Activated T-helper 9 cell treated with anti-CD3 and anti-CD28 coated beads, Interleukin-2, amount 50 U/mL, for 16 hours (primary cell): ENCODE measurements at places on chromosomes 12 and 14.

- no peak for DNase-seq
Measured at GRCh38 chr12:25301798-25302197, 51.1 kb upstream of the KRAS start.

DNA sequence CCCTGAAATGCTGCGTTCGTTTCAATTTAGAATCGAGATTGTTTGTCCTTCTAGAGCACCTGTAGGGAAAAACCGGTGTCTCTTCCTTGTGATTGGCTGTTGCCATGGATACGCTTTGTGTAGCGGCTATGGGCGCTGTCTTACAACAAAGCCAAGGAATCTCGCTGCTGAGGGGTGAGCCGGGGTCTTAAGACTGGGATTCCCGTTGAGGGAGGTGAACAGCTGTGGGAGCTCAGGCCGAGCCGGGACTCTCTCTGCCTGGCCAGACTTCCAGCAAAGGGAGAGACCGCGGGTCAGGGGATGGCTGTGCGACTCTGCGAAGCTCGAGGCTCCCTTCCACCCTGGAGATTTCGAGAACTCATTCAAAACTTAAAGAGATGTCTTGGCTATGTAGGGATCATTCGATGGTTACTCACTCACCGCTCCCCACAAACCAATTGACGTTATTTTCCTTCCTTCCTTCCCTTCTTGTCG is at the start of the genes LRRIQ1 and TSPAN19:
Gene LRRIQ1, plus strand, starts transcription at position 118 of the 474 bp plus-strand sequence. CDS start 1,826 bp downstream, outside the sequence.
Gene TSPAN19, minus strand, starts transcription at position 44 of the 474 bp plus-strand sequence. CDS start 6,331 bp downstream, outside the sequence.
- DNase-seq: no peak

- DNase-seq: no peak
Measured at GRCh38 chr12:43795716-43796280, 10.3 kb downstream of the TWF1 start.

DNA sequence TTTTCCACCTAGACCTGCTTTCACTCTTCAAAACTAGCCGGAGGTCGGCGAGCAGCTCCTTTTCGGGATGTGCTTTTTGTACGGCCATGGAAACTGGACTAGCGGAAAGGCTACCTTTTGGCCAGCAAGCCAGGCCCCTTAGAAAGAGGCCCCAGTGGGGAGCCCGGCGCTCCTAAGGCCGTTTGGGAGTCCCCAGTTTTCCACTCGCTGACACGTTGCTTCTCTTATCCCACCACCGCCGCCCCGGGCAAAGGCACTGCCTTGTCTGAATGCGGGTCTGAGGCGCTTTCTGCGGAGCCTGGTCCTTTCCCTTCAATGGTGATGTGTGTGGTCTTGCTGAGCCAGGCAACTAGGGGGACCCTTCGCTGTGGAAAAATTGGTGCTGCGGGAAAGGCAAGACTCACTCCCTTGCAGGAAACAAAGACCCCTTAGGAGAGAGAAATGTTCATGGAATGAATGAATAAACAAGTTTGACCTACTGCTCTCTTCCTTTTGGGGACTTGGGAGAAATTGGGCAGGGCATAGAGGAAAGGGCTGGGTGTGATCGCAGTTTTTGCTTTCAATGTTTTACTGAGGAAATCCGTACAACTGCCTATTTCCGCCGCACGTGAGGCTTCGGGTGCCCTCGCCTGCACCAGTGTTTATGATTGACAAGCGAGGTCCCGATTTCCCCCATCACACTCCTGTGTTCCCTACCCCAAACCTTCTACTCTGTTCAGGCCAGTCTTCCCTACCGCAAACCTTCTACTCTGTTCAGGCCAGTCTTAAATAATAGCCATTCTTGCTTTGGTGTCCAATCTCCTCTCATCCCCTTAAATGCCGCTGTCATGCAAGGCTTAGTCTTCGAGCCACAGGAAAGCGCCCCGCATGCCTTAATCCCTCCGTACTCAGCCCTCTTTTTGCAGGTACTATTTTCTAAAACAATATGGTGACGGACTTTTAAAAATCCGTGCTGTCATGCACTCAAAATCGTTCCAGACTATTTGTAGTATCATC is 1.0 kb upstream of the SLC38A2 start:
- peak; percentile 30 for DNase-seq

- DNase-seq: no peak
Measured at GRCh38 chr12:62731055-62731820, 203.7 kb downstream of the PPM1H start.

- no peak for DNase-seq
Measured at GRCh38 chr12:27922531-27923139, 49.9 kb downstream of the PTHLH start.

GRCh38 chr14:51735851-51736250 is 84.1 kb downstream of the FRMD6 start:
- no peak for DNase-seq

DNA sequence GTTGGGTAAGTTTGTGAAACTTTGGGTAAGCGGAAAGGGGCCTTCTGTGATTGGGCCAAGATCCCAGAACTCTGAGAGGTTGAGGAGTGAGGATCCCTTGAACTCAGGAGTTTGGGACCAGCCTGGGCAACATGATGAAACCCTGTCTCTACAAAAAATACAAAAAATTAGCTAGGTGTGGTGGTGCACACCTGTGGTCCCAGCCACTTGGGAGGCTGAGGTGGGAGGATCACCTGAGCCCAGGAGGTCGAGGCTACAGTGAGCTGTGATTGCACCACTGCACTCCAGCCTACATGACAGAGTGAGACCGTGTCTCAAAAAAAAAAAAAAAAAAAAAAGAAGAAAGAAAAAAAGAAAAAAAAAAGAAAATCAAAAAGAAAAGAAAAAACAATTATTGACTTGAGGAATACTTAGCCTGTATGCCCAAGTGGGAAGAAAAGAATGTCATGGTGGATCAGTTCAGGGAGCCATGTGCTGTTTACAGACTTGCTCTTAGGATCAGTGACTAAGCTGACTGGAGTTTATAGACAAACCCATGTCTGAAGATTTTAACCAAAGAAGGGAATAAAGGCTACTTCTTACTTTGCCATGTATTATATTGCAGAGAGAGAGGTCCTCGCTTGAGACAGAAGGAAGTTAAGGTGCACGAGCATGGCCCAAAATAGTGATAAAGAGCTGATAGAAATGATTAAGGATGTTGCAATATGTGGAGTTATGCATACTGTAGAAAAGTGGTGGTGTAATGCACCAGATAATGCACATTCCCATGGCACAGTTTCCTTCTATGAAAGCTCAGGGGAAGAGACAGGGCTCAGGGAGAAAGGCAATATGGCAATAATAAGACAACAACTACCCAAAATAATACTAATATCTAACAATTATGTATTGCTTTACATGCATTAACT is 881 bp downstream of the HSD17B6 start:
- DNase-seq: no peak

GRCh38 chr14:69612783-69613130 is 1.4 kb downstream of the SUSD6 start:
- DNase-seq: no peak

GRCh38 chr12:64627771-64628170 is 17.5 kb downstream of the RASSF3 start:
- no peak for DNase-seq

- no peak for DNase-seq
Measured at GRCh38 chr12:77124767-77125166, 59.4 kb upstream of the E2F7 start.

GRCh38 chr14:82689948-82690347 is 1156.3 kb upstream of the SEL1L start:
- DNase-seq: no peak

DNA sequence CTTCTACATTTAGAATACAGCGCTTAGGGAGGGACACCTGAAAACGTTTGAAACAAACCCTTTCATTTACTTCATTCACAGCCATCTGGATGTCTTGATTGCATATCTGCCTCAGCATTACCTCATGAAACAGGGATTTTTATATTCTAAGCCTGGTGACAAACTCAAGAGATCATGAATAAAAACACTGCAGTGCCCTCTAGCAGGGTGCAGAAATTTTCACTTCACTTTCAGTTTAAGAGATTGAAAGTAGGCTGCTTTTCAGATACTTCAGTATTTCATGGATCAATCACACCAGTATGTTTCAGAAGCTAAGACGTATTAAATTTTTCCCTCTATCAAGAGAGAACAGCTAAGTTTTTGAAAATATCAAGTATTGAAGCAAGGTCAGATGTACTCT is 467.8 kb downstream of the MDGA2 start:
- no peak for DNase-seq

- DNase-seq: peak; percentile 20
Measured at GRCh38 chr14:103629503-103630121, 601 bp downstream of the KLC1 start.

- no peak for DNase-seq
Measured at GRCh38 chr12:116532986-116533342, 26.2 kb upstream of the MAP1LC3B2 start.

DNA sequence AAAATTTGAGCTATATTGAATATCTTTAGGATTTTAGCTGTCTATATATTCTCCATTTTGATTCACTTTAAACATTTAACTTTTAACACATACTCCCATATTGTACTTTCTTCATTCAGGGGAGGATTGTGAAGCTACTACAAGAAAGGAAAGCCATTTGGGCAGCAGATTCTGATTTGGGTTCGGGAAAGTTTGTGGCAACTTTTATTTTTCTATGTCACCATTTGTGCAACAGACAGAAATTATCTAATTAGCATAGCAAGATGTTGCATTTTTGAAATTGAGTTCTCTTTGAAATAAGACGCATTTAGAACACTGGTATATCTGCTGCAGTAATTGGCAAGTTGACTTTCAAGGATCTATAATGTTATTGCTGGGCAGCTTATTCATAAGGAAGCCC is 134.3 kb downstream of the KICS2 start:
- DNase-seq: no peak

- no peak for DNase-seq
Measured at GRCh38 chr12:68451261-68452077, 119.3 kb upstream of the MDM1 start.

GRCh38 chr14:28779456-28779855 is 12.9 kb downstream of the FOXG1 start:
- no peak for DNase-seq

DNA sequence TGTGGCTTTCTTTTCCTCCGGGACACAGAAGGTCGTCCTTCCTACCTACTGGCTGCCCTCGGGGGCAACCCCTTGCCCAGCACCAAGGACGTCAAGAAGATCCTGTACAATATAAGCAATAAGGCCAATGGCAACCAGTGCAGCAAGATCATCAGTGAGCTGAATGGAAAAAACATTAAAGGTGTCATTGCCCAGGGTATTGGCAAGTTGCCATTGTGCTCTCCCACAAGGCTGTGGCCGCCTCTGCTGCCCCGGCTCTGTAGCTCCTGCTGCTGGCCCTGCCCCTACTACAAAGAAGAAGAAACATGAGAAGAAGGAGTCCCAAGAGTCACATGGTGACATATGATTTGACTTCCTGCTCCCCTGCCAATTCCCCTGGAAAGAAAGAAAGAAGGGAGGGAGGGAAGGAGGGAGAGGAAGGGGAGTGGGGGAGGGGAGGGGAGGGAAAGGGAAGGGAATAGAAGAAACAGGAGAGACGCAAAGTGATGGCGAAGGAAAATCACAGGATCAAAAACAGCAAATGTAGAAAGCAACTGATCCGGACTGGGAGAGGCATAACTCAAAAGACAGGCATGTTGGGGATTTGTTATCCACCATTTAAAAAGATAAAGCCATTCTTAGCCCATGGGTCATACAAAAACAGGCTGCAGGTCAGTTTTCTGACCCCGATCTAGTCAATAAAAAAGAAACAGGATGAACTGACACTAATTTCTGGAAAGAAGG is 61.3 kb upstream of the RESF1 start:
- no peak for DNase-seq

DNA sequence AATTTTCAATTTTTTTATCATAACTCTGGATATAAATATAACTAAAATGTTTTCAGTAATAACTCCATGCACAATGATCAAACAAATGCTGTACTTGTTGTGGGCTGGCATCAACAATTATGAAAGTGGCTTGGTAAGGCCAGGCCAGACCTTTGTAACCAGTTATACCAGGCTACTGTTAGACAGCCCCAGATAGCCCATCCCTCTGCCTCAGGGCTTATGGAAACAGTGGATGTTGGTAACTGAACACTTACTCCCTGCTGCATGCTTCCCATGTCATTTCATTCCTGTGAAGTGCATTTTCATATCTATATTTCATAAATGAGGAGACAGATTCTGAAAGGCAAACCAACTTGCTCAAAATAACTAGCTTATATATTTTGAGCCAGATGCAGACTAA is 195.0 kb downstream of the SYT1 start:
- no peak for DNase-seq

DNA sequence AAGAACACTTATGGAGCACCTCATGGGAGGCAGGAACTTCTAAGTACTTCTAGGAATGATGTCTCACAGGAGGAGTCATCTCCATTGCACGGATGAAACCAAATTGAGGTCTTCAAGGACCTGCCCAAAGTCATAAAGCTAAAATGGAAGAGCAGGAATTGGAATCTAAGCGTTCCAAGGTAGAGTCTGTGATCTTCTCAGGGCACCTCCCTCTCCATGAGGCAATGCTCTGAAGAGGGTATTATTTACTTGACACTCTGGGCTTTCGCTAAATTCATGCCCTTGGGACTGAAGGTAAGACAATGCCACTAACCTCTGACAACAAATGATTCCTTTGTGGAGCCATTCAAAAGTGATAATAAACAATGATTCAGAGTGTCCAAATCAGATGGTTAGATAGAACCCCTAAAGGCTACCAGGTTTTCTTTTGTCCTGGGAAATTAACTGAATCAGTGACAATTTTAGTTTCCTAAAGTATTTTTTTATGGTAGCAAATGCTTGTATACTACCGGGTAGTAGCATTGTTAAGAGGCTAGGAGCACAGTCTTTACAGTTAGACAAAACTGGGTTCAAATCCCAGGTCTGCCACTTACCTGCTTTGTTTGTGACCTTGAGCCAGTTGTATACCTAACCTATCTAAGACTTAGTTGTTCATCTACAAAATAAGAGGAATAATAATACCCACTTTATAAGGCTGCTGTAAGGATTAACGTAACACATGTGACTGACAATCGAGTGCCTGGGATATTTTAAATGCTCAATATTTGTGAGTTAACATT is 12.3 kb downstream of the HMGA2 start:
- DNase-seq: no peak

DNA sequence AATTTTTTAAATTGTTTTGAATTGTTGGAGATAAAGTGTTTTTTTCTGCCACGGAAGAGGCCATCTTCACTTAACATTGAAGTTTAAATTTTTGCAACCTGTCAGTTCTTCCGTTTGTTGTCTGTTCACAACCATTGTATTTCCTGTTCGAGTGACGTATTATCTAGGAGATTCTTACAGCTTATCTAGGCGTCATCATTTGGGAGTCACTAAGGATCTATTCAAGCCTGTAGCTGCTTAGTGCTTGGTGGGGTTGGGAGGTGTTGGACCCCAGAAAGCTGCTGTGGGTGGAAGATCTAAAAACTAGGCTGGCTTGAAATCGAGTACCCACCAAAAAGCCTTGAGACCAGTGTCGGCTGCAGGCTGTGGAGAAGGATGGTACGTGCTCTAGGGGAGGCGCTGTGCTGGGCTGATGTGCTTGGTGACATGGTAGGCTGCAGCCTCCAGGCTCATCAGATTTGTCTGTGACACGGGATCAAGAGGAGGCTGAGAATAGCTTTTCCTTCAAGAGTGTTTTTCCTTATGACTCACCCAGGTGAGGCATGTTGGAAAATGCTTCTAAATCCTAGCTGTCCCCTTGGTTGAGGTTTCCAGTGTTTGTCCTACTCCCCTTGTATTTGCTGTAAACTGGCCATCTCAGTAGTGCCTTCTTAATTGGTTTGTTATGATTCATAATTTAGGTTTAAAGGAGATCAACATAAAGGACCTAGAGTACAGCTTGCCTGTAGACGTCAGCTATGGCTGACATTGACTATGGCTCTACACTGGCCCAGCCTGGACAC is 57.8 kb downstream of the ATG14 start:
- no peak for DNase-seq

- no peak for DNase-seq
Measured at GRCh38 chr14:30272848-30273832, 285.8 kb upstream of the G2E3 start.
